Astrocyte of the spinal cord (primary cell): ENCODE measurements at places on chromosomes 6 and 20.

GRCh38 chr6:169427856-169428255, 174.2 kb upstream of the THBS2 start:
- peak; percentile 85 for DNase-seq

GRCh38 chr6:90025523-90026061, 131.3 kb downstream of the GJA10 start:
- peak; percentile 89 for DNase-seq

GRCh38 chr6:142279350-142280180, 22.2 kb upstream of the ADGRG6 start:
- DNase-seq, result no peak

DNA sequence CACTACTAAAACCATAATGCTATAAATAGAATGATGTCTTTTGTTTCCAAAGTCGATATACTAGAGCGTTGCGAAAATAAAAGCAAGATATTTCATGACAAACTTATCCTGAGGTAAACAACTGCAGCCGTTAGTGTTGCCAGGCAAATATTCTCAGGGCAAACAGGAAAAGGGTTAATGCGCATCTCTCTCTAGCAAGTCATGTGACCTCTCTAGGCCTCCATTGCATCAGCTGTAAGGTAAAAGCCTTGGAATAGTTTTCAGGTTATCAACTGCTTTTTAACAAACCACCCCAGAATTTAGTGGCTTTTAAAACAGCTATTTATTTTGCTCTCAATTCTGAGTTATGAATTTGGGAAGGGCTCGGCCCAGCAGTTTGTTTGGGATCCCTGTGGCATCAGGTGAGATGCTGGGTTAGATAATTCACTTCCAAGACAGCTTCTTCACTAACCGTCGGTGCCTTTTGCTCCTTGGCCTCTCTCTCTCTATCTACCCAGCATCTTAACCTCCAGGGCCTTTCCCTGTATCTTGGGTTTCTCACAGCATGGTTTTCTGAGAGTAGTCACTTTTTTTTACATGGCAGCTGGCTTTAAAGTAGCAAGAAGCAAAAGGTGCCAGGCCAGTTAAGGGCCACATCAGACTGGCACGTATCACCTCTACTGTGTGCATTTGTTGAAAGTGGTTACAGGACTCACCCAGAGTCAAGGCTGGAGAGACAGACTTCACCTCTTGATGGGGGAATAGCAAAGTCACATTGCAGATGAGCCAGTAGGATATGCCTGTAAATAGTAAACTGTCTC, 39.2 kb upstream of the LTV1 start:
- no peak for DNase-seq

DNA sequence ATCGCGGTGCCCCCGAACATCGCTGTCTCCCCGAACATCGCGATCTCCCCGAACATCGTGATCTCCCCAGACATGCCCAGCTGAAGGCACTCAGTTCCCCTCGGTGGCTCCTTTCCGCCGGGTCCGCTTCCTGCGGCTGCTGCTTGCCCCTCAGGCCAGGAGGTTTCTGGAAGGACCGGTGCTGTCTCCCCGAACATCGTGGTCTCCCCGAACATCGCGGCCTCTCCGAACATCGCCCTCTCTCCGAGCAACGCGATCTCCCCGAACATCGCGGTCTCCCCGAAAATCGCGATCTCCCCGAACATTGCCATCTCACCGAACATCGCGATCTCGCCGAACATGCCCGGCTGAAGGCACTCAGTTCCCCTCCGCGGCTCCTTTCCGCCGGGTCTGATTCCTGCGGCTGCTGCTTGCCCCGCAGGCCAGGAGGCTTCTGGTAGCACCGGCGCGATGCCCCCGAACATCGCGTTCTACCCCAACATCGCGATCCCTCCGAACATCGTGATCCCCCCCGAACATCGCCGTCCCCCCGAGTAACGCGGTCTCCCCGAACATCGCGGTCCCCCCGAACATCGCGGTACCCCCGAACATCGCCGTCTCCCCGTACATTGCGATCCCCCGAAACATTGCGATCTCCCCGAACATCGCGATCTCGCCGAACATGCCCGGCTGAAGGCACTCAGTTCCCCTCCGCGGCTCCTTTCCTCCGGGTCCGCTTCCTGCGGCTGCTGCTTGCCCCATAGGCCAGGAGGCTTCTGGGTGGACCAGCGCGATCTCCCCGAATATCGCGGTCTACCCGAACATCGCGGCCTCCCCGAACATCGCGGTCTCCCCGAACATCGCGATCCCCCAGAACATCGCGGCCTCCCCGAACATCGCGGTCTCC, 808 bp downstream of the ULBP1 start:
- DNase-seq, result peak; percentile 42
